ENCODE measurements at places on chromosomes 5 and 9.

GRCh38 chr9:131365546-131365945 is 28.3 kb upstream of the PRRC2B start:
- no peak for DNase-seq

- no peak for DNase-seq
These were observed 231.7 kb downstream of the SYK start for GRCh38 chr9:91033270-91033669.

DNA sequence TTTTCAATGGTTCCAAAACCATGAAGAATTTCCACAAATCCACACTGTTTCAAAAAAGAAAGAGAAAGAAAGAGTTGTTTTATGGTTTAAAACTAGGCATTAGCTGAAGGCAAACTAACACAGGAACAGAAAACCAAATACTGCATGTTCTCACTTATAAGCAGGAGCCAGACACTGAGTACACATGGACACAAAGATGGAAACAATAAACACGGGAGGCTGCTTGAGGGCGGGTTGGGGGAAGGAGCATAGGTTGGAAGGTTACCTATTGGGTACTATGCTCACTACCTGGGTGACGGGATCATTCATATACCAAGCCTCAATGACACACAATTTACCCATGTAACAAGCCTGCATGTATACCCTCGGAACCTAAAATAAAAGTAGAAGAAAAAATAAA is 45.0 kb downstream of the SEMA6A start:
- DNase-seq: no peak

DNA sequence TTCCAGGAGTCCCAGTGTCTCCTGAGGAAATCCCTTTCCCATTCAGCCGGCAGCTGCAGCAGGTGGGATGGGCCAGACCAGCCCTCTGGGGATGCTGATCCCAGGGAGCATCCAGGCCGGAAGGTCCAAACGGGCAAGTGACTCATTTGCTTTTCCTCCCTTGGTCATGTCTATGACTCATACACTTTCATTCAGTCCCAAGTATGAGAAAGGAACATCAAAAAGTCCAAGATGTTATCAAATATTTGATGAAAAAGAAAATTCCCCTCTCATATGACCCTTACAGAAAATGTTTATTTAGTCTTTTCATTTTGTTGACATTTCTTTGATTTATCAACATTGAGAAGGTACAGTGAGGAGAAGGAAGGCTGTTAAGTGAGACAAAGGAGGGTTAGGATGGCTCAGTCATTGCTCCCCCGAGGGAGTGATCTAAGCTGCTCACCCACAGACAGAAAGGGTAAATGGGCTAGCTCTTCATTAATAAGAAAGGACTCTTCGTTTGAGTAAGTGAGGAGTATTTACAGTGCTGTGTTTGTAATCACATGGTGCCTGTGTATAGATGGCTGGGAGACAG is 117.6 kb upstream of the ANKRD55 start:
- peak; percentile 81 for DNase-seq

DNA sequence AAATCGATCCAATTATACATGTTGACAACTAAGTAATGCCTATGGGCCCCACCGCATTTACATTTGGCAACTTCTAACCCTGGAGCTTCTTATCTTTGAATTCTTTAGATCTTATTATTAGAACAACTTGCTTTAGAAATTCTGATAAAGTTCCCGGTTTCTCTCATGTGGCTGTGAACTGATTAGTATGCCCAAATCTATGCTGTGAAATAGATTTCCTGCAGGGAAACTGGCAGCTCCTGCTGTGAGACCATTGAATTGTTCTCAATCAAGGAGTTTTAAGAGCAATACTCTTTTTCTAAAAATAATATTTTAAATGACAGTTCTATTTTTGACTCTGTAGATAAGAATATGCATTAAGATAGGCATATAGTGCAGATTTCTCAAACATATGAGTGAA is 177.5 kb downstream of the GABRB2 start:
- no peak for DNase-seq

GRCh38 chr9:90659650-90660364 is 17.2 kb upstream of the DIRAS2 start:
- peak; percentile 53 for DNase-seq

DNA sequence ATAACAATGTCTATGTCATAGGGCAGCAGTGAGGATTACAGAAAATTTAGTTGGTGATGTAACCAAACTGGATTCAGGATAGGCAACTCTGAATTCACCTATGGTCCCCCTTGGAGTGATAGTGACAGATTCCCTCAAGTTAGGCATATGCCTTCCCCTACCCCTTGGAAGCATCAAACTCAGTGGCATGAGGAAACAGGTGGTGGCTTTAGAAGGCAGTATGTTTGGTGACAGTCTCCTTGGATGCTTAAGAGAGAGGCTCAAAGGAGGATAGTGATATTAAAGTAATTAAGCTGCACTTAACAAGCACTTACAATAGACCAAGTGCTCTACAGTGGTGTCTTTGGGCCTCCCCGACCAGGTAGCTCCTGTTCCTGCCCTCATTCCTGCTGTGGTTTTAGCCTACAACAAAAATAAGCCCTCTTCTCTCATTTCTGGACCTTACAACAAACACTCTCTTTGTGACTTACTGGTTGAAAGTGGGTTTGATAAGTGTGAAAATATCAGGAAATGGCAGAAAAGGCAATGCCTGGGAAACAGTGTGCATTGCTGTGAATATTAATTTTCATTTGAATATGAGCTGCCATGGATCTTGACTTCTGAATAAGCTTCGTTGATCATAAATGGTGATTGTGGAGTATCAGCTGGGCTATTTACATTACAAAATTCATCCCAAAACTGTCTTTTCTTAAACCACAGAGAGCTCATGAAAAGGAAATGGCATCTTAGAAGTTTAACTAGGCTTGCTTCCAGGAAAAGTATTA is 29.2 kb downstream of the NR4A3 start:
- DNase-seq: peak; percentile 39
